Astrocyte of the spinal cord (primary cell): ENCODE measurements at places on chromosomes 4 and X.

- peak; percentile 35 for DNase-seq
These were observed 104.8 kb upstream of the PDE5A start for GRCh38 chr4:119733431-119733830.

DNA sequence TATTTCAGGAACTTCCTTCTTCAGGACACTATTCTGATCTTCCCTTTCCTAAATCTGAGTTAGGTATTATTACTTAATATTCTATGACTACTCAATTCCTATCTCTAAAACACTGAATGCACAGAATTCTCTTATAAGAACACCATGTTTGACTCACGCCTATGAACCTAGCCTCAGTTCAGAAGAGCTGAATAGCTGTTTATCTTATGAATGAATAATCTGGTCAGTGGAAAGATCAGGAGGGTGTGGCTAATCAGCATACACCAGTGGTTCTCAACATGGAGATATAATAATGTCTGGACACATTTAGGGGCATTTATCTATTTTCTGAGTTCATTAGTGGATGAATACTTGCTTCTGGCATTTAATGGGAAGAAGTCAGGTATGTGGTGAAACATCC is 24.2 kb downstream of the EPHA5 start:
- no peak for DNase-seq

- peak; percentile 22 for DNase-seq
These were observed 146.7 kb downstream of the PCDH7 start for GRCh38 chr4:30866907-30867306.

DNA sequence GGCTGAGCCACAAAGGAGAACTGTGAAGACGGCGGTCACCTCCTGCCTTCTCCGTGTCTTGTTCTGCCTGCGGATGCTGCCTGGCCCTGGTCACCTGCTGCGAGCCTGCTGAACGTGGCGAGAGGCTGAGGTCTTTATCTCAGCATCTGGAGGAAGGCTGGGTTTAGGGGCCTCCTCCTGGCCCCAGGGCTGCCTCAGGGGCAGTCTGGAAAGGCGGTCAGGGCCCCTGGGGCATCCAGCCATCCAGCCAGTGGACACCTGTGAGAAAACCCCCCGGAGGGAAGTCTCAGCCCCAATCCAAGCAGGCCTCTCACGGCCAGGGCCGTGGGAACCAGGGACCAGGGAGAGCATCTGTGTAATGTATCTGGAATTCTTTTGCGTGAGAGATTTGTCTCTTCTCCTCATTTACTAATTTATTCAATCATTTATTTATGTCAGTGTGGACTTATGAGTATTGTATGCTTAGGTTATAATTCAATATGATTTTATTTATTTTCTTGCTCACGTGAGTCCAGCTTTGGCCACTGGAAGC is 11.3 kb downstream of the PDE6B start:
- DNase-seq: no peak

- DNase-seq: no peak
These were observed 166.6 kb downstream of the EFNB1 start for GRCh38 chrX:68995386-68995779.

DNA sequence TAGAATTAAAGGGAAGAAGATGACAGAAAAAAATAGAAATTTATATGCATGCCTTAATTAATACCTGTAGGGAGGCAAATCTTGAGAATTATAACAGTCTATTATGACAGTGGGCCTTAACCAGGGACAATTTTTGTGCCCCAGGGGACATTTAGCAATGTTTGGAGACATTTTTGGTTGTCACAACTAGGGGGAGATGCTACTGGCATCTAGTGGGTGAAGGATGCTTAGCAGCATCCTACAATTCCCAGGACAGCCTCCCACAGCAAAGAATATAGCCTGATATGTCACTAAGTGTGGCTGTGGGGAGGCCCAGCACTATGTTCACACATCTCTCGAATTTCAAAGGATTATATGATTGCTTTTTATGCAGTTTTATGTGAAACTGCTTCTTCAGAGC is 10.5 kb downstream of the GPR82 start:
- no peak for DNase-seq

DNA sequence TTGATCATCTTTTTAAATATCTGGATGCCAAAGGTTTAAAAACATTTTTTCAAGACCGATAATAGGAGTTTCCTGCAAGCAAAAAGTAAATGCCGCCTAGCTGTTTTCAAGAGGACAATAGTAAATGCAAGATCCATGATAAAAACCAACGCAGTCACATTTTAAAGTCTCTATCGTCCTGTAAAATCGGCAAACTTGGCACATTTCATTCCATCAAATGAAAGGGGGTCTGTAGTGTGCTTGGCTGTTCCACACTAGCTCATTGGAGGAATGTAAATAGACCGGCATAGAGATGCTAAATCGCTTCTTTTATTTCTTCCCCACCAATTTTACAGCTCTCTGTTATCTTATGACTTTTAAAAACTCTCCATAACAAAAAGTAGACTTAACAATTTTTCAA is 202.2 kb downstream of the NLGN4X start:
- no peak for DNase-seq

DNA sequence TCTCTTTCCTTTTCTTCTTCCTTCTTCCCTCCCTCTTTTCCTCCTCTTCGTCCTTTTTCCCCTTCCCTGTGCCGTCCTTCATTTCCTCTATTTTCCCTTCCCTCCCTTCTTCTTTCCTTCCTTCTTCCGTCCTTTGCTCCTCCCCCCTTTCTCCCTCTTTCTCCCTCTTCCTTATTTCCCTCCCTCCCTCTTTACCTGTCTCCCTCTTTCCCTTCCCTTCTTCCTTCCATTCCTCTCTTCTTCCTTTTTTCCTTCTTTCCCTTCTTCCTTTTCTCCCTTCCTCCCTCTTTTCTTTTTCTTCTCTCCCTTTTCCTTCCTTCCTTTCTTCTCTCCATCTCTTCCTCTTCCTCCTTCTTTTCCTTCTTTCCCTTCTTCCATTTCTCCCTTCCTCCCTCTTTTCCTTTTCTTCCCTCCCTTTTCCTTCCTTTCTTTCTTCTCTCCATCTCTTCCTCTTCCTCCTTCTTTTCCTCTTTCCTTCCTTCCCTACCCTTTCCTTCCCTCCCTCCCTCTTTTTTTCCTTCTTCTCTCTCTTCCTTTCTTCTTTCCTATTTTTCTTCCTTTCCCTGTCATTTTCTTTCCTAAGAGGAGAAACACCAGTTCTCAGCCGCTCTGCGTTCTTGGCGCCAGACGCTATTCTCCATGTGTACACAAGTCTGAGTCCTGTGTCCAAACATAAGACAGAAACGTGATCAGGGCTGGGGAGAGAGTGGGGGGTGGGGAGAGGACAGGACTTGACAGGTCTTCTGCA is 597.1 kb downstream of the MID1IP1 start:
- DNase-seq: no peak

GRCh38 chrX:115584696-115585095 is 23.7 kb downstream of the PLS3 start:
- DNase-seq: peak; percentile 61
